Activated naive CD4-positive, alpha-beta T cell treated with Interleukin-2 at 50 U/mL for 16 hours (primary cell): ENCODE measurements at places on chromosomes 2 and 18.

- no peak for DNase-seq
Observed at GRCh38 chr2:46392561-46393346, 86.6 kb upstream of the TMEM247 start.

- no peak for DNase-seq
Observed at GRCh38 chr18:68800075-68800474, 2.2 kb downstream of the CCDC102B start.

DNA sequence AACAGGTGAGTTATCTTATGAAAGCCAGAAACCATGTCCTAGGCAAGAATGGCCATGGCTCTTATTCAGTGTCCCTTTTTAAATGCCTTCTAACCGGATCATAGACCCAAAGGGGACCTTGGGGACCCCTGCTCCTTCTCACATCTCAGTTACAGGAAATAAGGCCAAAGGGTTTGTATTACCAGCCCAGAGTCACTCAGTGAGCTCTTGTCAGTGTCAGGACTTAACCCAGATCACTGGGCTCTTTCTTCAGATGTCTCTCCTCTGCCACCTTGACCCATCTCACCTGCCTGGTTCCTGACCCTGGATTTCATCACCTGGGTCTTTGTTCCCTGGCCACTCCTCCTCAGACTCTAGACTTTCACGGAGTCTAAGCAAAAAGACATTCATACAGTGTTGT, 556.7 kb downstream of the CMPK2 start:
- DNase-seq = no peak

DNA sequence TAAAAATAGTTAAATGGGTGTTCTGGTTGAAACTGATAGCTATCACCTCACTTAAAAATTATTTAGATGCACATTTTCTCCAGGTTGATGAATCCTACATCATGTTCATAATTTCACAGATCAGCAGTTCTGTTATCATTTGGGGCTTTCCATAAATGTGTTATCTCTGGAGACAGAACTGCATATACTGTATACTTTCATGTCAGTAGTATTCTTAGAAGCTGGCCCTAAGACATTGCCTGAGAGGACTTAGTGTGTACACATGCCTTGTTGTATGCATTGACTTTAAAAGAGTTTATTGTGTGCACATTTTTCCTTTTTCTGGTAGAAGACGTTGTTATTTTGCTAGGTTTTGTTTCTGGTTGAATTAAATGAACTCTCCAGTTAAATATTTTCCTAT, 41.0 kb downstream of the PIK3C3 start:
- DNase-seq = no peak

DNA sequence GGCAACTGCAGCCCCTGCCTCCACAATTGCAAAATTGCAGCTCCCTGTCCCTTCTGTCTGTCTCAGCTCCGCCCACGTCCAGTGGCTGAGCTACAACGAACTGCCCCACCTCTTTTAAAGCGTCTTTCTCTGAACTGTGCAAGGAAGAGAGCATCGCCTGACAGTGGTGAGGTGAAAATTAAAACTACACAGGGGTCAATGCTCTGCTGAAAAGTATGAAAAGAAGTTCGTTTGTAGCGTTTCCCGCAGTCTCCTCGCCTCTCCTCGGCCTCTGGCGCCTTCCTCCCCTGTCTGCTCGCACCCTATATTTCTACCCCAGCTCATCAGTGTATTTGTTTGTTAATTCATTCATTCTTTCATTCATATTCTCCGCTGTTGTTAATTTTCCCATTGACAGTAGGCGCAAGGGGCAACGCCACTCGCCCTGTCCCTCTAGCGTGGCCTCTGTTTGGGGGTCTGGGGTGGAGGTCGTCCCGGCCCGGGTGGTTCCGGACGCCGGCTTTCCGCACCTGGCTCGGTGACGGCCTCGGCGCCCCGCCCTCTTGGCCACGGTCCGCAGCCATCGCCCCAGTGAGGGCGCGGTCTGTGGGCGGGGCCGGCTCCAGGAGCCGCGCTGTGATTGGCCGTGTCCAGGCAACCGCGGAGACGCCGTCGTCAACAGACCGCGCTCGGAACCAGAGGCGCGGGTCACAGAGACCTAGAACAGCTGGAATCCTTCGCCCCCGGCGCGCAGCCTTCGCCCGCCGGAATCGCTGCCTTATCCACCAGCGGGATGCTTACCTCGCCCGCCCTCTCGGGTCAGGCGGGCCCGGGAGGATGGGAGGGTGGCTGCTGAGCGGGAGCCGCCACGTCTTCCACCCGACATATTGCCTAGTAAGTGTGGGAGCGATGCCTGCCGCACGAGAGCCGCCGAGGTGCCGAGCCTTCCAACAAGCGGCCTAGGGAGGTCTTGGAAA, at the start of gene VWA3B:
Gene VWA3B, plus strand, starts transcription at position 677 of the 956 bp plus-strand sequence. CDS start 5,926 bp downstream, outside the sequence.
- peak; percentile 42 for DNase-seq

DNA sequence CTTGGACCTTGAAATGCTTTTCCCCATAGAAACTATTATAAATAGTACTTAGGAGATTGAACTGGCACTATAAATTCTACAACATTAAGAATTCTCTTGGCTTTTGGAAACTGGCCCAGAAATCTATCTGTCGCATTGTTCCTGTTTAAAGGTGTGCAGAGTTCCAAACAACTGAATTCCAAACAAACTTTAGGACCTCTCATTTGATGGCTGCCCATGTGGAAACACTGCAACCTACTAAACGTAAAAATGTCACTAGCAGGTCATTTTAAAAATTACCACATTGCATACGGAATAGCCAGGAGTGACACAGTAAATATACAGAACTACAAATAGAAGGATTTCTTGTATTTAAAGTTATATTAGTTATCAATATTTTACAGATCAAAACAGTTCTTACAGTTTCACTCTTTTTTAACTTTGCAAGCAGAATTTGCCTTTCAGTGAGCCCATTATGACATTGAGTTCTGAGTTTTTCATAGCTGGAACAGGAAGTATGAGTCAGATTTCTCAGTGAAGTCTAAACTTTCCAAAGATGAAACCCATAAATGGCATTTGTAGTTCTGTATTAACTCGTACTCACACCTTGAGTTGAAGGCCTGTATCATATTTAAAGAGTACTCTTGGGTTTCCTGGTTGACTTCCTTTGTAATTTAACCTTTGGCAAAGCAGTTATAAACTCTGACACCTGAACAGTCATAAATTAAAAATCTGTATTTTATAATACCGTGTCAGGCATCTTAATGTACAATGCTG, 142.3 kb upstream of the BOD1L2 start:
- no peak for DNase-seq

GRCh38 chr2:99692785-99693184, 203.0 kb upstream of the REV1 start:
- DNase-seq = no peak

GRCh38 chr2:15684161-15685039, 92.7 kb downstream of the DDX1 start:
- no peak for DNase-seq

- DNase-seq = no peak
Observed at GRCh38 chr2:150063432-150063889, 424.0 kb downstream of the RND3 start.

- DNase-seq = no peak
Observed at GRCh38 chr2:88400037-88400767, 52.3 kb downstream of the FOXI3 start.

GRCh38 chr2:197786010-197786877, 1.1 kb upstream of the BOLL start:
- peak; percentile 64 for DNase-seq

GRCh38 chr2:234136461-234136860, 86.0 kb downstream of the SPP2 start:
- no peak for DNase-seq

DNA sequence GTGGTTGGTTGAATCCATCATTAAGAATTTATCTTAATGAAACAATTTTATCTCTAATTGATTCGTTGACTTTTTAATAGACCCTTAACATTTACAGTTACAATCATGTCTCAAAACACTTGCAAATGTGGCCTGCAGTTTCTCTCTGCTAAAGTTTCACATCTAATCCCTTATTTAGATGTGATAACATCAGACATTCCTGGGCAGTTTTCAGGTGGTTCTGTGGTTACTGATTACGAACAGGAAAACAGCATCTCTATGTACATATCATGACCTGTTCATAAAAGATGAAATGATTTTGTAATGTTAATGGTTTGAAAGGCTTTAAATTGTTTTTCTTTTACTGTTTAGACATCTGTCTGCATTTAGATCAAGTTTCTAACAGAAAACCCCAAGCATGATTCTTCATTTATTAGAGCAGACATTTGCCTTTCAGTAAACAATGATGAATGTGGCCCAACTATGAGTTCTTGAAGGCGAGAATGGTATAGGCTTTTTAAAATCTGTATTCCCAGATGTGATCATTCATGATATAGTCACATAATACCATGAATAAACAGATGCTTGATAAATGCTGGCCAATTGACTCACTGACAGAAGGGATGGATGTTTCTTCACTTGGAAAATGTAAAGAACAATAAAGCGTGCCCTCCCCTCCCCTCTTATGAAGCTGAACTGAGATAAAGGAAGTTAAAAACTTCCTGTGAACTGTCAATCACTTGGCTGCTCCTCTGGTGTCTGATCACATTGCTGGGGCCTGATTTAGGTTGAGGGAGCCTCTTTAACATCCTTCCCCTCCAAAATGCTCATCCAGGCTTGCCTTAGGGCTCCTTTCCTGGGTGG, 3.5 kb downstream of the CAPN14 start:
- DNase-seq = no peak

- no peak for DNase-seq
Observed at GRCh38 chr18:39701055-39701783, 2135.6 kb upstream of the CELF4 start.

GRCh38 chr2:151786483-151786882, 41.7 kb downstream of the ARL5A start:
- no peak for DNase-seq

DNA sequence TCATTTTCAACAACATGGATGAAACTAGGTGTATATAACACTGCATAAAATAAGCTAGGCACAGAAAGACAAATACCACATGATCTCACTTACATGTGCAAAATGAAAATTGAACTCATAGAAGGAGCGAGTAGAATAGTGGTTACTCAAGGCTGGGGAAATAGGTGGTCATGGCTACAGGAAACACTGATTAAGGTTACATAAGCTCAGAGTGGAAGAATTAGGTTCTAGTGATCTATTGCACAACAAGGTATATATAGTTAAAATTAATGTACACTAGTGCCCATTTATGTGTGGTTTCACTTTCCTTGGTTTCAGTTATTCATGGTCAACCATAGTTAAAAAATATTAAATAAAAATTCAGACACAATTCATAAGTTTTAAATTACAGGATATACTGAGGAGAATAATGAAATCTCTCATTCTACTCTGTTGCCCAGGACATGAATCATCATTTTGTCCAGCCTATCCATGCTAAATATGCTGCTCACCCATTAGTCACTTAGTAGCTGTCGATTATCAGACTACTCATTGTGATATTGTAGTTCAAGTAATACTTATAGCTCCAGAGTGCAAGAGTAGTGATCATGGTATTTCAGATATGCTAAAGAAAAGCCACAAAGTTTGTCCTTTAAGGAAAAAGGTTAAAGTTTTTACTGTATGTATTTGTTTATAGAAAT, 1530.9 kb upstream of the LRRTM1 start:
- DNase-seq = no peak

- DNase-seq = no peak
Observed at GRCh38 chr2:69123182-69123581, 110.2 kb downstream of the ANTXR1 start.

DNA sequence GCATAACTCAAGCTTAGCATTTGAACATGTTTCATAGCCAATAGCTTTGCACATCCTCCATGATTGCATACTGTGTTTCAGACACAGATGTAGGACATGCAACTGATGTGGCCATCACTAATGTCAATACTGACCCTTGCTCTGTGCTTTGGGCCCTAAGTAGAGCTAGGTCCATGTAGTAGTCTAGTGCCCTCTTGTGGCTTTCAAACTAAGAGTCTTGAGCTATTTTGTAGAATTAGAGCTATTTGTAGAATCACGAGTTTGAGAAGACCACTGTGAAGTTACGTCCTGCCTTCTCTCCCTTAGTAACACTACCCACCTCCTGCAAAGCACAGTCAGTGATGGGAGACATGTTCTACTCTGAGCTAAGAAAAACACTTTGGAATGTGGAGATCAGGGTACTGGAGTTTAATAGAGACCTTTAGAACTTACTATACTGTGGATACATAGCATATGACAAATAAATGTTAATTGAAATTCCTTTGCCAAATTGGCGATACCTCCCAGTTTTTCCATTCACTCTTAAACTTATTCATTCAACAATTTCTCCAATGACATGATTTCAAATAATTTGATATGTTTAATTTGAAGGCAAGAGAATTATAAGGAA, 306.5 kb upstream of the TNP1 start:
- DNase-seq = no peak

DNA sequence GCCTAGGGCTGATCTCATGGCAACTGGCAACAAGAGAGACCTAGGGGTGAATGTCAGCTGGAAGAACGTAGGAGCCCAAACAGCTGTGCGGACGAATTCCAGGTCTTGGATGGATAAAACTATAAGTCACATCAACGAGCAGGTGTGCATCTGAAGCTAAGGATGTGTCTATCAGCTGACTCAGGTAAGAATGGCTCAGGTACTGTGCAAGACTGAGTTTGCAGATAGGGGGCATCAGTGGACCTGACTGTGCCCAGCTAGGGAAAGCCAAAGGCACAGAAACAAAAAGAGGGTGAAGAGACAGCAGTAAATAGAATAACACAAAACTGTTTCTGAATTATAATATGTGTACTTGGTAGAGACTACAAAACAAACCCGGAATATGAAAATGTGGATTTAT, 357.3 kb downstream of the ZEB2 start:
- DNase-seq = peak; percentile 36

GRCh38 chr2:85175369-85176299, 42.4 kb downstream of the TCF7L1 start:
- no peak for DNase-seq

GRCh38 chr2:10144771-10145518, 22.4 kb downstream of the RRM2 start:
- DNase-seq = no peak

- DNase-seq = no peak
Observed at GRCh38 chr2:140117386-140117785, 1337.2 kb upstream of the NXPH2 start.

DNA sequence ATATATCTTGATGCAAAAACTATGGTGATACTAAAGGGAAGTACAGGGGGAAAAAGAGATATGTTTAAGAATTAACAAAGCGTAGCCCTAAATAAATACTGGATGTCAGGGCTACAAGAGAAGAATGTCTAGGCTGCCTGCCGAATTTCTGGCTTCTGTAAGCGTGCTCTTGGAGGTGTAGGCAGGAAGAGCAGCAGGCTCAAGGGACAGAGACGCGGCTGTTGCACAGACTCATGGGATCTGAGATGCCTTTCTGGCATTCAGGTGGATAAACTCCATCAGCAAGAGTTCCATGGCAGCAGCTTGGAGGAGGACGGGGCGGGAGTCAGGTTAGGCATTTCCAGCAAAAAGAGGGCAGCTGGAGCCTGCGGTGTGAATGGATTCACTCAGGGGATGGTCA, 123.2 kb upstream of the TWIST2 start:
- DNase-seq = no peak

DNA sequence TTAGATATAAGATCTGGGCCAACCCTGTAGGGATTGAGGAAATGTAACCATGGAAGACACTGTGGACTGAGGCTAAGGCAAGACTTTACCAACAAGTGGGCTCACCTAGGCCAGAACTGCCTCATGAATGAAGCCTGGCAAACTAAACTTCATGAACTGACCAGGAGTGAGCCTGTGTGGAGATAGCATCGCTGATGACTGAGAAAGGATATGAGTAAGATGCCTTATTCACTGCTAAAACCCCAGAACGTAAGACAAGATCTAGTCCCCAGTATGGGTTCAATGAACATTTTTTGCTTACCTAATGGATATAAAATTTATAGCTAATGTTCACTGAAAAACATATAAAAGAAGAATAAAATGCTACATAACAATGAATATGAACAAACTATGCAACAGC, 399.8 kb downstream of the SATB2 start:
- no peak for DNase-seq
